Activated CD4-positive, alpha-beta memory T cell treated with anti-CD3 and anti-CD28 coated beads, Interleukin-2, amount 10 ng/mL, durations not matched to agents 7 days and 5 days (primary cell): ENCODE measurements at places on chromosomes 12 and 14.

- DNase-seq, result no peak
These were observed 42.4 kb downstream of the ITPR2 start for GRCh38 chr12:26790645-26790994.

- no peak for DNase-seq
These were observed 31.1 kb downstream of the RMST start for GRCh38 chr12:97493731-97494130.

- no peak for DNase-seq
These were observed 26.3 kb upstream of the ULK1 start for GRCh38 chr12:131867891-131868675.

- no peak for DNase-seq
These were observed 68.5 kb downstream of the BHLHE41 start for GRCh38 chr12:26056335-26056734.

GRCh38 chr12:96473394-96474093 is 15.8 kb upstream of the CFAP54 start:
- DNase-seq, result no peak
